Activated CD4-positive, CD25-positive, alpha-beta regulatory T cell (primary cell): ENCODE measurements at places on chromosomes 7 and 10.

DNA sequence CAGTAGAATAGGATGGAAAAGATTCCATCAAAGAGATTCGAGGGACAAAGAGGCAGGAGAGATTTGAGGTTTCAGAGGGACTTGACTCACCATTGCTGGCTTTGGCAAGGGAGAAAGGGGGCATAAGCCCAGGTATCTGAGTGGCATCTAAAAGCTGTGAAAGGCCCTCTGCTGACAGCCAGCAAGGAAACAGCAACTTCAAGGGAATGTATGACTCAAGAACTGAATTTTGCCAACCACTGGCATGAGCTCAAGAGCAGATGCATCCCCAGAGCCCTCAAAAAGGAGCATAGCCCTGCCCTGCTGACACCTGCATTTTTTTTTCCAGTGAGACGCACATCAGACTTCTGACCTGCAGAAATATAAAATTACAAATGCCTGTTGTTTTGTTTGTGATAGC, 19.6 kb upstream of the ADAM12 start:
- DNase-seq: no peak

DNA sequence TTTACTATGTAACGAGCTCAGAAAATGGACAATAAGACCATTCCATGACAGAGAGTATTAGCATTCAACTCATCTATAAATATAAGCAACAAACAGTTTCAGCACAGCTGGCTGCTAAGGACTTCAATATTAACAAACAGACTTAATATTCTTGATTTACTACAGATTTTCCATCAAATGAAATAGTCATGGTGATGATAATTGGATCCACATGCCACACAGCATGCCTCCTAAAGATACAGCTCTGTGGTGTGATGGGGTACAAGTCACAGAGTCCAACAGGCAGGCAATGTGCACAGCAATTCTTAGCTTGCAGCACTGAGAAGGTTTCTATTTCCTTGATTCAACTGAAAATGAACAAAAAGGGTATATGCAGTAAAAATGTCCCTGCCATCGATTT, 54.0 kb downstream of the DOCK4 start:
- no peak for DNase-seq

DNA sequence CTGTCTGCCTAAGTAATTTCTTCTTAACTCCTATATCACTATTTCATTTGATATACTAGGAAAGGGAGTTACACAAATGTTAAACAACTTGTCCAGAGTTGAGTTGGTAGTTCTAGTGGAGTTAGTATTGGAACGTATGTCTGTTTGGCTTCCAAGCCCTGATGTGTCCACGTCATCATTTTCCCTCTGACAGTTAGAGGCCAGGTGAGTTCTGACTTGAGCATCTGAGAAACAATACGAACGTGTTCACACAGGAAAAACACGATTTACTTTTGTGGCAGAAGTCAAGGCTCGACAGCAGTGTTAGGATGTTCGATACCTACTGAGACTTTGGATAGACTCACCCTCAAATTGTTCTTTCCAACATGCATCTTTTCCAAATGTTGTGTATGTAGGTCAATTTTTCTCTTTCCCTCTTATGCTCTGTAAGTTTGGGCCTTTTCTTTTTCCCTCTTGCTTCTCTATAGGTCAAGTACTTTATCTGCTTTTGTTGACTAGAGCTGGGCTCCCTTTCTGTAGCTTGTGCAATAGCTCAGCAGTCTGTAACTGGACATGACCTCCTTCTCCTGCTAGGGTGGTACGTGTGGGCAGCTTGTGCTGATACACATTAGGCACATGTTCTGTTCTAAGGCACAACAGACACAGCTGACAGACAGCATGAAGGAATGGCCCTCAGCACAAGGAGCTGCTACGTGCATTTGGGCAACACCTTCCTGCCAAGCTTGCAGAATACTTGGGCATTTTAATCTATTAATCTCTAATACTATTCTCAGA, 222.9 kb downstream of the PTEN start:
- no peak for DNase-seq

- no peak for DNase-seq
These were observed 24.5 kb downstream of the BLVRA start for GRCh38 chr7:43782768-43783555.

- DNase-seq: no peak
These were observed 275.5 kb downstream of the FGFR2 start for GRCh38 chr10:121322776-121323175.

- DNase-seq: no peak
These were observed 5.4 kb downstream of the LOXL4 start for GRCh38 chr10:98262571-98262970.

- DNase-seq: no peak
These were observed 20.5 kb downstream of the TMEM270 start for GRCh38 chr7:73881352-73882046.

- DNase-seq: no peak
These were observed 77.1 kb downstream of the MAP3K8 start for GRCh38 chr10:30510932-30511700.

DNA sequence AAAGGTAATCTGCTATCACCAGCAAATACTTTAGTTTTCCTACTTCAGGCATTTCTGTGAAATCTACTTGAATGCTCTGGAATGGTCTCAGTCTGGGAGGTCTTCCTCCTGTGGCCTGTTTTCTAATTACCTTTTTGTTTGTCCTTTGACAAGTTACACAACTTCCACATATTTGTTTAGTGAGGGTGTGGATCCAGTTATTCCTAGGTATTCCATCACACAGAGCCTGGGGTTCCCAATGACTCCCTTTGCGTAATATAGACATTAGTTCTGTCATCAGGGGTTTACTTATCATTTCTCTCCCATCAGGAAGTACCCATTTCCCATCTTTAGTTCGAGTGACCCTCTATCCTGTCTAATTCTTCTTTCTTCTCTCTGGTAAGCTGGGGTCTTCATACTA, 28.1 kb upstream of the ELOVL3 start:
- no peak for DNase-seq

DNA sequence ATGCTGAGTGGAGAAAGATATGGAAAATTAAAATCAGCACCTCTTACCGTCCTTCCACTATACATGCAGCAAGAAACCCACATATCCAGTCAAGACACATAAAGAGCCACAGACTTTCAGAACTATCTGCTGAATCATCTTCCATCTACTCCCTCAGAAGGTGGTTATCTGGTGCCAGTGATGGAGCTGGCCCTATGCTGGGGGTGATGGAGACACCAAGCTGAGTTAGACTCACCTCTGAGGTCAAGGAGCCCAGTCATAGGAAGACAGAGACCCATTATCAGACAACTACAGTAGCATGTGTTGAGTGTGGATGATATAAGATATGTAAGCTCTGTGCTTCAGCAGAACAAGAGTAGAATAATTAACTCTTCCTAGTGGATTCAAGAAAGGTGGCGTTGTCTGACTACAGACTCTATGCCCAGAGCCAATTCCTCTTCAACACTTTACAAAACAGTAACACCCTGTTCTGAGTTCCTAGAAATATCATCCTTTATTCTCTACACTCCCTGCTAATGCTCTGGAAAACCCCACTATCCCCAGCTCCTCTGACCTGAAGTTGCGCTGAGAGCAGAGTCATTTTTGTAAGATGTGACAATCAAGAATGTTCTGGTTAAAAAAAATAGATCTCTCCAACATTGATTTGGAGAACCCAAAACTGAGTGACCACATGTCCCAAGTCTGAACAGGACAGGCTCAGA, 14.3 kb downstream of the CYP3A5 start:
- no peak for DNase-seq

DNA sequence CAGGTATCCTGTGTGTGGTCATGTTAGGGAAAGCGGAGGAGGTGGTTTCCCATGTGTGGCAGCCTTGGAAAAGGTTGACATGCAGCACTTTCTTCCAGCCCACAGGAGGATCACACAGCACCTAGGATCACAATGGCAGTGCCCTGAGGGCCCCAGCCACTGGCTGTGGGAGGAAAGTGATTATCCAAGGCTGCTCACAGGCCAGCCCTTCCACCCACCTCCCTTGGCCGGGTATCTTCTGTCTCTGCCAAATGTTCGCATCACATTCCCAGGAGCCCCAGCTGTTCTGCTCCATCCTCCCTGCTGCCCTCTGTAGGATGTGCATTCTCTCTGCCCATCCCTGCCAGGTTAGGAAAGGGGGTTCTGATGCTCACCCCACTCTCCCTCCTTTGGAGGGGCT, 2.5 kb upstream of the MLXIPL start:
- DNase-seq: no peak

GRCh38 chr10:29245476-29245875, 43.4 kb upstream of the LYZL1 start:
- DNase-seq: no peak

GRCh38 chr7:75915416-75916156, 631 bp downstream of the POR start:
- DNase-seq: no peak

- no peak for DNase-seq
These were observed 161.5 kb downstream of the CREB5 start for GRCh38 chr7:28573651-28574301.

DNA sequence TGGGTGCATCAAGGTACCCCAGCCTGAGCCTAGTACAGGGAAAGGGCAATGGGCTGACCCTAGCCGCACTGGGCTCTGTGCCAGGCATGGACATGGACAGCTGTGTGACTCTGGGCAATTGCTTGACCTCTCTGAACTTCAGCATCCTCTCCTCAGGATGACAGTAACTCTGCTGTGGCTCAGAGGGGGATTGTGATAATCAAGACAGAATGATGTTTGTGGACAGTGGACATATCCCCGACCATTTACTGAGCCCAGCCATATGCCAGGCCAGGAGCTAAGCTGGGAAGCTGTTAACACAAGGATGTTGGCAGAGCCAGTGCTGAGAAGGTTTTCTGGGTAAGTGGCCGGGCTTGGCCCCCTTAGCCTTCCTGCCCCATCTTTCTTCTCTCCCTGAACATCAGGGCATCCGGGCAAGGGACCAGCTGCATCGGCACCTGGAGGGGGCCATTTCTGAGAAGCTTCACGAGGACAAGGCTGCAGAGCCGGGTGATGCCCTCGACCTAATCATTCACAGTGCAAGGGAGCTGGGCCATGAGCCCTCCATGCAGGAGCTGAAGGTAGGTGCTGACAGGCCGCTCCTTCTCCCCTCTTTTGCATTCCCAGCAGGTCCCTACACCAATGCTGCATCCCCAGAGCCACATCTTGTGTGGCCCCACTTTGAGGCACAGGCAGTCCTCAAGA, 3.5 kb downstream of the CYP26C1 start:
- no peak for DNase-seq

- no peak for DNase-seq
These were observed 61.5 kb upstream of the NANOS1 start for GRCh38 chr10:118968060-118968459.

DNA sequence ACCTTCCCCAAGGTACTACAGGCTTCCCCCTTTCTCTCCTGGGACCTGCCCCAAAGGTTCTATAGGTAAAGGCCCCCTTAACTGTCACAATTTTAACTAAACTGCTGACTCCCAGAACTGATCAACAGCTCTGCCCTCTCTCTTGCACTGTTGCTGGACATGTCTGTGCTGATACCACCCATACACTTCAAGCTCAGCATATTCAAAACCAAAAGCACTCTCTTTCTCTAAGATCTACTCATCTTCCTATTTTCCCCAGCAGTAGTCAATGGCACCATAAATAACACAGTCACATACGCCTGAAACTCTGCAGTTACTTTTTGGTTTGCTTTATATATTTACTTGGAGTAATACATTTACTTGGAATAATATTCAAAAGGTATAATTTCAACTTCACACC, 12.3 kb downstream of the OSBPL3 start:
- DNase-seq: no peak

DNA sequence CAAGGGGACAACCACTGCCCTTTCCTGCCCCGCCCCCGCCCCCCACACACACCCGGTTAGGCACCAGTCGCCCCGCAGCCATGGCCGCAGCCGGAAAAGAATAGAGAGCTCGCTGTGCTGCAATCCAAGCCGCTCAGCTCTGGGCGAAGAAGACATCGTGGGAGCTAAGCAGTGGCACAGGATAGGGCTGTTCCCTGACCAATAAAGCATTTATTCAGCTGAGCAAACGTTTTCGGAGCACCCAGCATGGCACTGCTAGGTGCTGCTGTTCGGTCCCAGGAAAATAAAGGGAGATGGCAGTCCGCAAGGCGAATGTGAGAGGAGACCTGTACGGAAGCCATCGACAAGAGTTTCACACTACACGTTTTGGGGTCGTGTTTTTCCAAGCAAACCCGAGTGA, 18.3 kb downstream of the SKIDA1 start:
- no peak for DNase-seq

GRCh38 chr7:78959477-78959876, 494.0 kb downstream of the MAGI2 start:
- DNase-seq: no peak

- DNase-seq: no peak
These were observed 12.3 kb upstream of the KMT2E start for GRCh38 chr7:105001652-105002184.

- DNase-seq: no peak
These were observed 25.1 kb upstream of the ZNF273 start for GRCh38 chr7:64877714-64878610.

DNA sequence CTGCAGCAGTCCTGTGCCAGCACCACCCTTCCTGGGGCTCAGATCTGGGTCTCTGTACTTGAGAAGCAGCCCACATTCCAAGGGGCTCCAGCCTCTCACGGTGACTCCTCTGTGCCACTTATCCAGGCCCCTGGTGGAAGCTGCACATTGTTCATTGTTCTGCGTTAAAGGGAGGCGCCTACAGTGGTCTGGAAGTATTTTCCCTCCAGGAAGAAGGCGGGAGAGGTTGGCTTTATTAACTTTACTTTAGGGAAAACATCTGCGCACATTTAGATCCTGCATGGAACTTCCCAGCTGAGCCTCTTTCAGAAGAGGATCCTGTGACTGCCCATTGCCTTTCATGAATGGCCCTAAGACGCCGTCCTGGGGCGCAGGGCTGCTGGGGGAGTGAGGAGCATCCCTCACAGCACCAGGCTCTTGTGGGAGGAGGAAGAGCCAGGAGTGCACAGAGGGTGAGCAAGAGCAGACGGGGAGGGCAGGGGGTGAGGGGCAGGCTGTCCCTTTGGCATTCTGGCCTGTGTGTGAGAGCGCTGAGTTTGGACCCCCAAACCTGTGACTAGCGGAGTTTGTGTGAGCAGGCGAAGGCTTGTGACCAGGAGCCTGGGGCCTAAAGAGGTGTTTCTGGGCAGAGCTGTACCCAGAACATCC, 98.6 kb upstream of the BTBD16 start:
- DNase-seq: no peak

- no peak for DNase-seq
These were observed 23.4 kb downstream of the CFAP43 start for GRCh38 chr10:104208730-104209129.

DNA sequence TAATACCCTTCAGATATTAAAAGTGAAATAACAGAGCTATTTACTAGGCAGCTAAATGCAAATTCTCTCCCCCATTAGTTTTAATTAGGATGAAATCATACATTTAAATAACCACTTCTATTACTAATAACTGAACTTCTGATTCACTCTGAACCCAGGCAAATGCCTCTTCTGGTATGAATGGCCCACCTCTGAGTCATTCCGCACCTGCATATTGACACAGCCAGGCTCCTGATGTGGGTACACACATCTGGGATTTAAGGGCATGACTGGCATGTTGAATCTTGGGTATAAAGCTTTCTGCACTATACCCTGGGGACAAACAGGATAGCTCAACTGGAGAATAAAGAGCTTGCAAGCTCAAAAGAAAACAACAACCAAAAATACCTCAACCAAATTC, 140.9 kb downstream of the AUTS2 start:
- DNase-seq: no peak
